ENCODE measurements at places on chromosomes 1 and 21.

DNA sequence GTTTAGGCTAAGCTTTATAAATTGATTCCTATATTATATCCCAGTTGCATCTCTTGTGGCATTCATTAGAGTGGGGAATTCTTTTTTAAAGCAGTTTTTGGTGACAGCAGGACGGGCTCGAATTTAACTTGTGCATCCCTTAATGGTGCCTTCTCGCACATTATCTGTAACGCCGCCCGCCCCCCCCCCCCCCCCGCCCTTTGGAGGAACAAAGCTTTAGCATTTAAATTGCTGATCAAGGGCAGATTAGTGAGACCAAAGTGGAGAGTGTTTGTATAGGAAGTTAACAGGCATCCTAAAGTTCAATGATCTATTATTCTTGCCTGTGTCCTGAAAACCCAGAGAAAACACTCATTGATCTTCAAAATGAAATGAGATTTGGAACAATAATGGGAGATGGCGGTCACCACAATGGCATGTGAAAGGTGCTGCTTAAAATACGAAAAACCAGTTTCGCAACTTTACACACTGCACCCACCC is 2.2 kb downstream of the LMO4 start:
- DNase-seq, result no peak

- DNase-seq, result no peak
These were observed 21.9 kb upstream of the FAM3B start for GRCh38 chr21:41294548-41295231.

DNA sequence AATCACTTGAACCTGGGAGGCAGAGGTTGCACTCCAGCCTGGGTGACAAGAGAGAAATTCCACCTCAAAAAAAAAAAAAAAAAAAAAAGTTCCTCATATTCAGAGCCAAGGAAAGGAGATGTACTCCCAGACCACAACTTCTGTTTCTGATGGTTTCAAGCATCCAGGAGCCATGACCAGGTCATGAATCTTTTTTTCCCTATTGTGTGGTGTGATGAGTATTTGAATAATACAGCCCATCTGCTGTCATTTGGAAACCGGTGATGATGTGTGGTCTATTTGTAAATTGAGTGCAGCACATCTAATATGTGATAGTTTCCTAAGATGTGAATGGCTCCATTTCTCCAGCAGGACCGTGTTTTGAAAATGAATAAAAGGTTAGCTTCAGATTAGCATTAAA is 18.6 kb downstream of the PIK3CD start:
- DNase-seq, result no peak

GRCh38 chr1:178885869-178886268 is 15.0 kb upstream of the ANGPTL1 start:
- no peak for DNase-seq

DNA sequence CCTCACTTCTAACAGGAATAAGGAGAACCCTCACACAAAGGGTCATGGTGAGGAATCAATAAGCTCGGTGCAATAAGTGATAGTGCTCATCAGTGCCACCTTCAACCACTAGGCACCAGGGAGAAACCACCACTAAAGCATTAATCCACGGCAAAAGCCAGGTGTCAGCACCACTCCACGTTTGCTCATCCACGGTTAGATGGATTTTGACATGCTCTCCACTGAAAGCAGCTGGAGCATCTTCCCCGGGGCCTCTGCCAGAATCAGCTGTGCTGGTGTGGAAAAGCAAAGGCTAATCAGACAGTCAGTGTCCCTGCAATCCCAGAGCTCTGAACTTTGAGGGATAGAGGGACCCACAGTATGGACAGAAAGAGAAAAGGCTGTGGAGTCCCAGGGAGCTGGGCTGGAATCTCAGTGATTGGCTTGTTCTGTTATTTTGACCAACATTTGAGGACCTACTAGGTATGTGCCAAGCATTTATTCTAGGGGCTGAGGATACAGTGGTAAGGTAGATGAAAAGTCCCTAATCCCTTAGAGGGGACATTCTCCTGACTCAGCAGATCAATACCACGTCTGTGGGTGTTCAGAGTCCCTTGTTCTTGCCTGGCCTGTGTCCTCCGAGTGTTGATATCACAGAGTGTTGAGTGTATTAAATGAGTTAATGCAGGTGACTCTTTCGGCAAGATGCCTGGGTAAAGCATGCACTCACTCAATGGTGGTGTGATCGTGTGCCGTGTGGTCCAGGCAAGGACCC is 41.3 kb downstream of the FHAD1 start:
- DNase-seq, result no peak

- DNase-seq, result no peak
These were observed 220.9 kb downstream of the FAF1 start for GRCh38 chr1:50739125-50739524.

DNA sequence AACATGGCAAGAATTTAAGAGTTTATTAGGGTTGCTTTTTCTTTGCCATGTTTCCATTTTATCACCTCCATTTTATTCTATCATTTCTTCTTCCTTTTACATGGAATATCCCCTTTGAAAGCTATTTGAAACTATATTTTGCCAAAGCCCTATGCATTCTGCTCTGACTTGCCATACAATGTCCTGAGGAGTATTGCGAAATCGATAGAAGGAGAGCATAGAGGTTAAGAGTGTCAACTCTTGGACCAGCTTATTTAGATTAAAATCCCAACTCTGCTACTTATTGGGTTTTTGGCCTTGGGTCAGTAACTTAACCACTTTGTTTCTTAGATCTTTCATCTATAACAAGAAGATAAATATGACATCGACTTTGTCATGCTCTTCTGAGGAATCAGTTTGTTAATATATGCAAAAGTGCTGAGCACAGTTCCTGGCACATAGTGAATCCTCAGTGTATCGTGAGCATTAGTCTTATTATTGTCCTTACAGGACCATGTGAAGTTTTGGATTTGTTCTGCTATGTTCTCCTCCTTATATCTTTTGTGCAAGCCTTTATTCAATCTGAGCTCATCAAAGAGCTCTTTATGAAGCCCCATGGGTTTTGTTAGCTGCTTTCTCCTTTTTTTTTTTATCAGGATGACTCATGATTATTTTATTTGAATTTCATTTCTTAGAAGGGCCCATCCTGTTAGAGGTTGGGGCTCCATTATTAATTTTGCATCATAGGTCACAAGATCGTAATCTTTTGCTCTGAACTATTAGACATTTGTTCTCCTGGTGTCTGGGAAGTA is 17.6 kb downstream of the ACKR1 start:
- DNase-seq, result no peak

DNA sequence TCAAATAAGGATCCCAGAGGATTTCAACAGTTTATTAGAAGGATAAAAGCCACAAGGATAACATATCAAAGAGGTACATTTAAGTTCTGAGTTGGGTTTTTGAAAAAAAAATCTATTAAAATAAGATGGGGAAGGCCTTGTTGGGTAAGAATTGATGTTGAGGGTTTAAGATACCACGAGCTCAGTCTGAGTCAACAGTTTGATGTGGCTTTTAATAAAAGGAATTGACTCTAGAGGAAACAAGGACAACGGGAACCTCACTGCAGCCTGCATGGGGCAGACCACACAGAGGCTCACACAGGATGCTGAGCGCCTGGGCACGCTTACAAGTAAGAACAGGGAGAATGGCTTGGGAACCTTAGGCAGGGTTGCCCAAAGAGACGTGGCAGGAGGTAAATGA is 107.5 kb downstream of the TIAM1 start:
- DNase-seq, result no peak

DNA sequence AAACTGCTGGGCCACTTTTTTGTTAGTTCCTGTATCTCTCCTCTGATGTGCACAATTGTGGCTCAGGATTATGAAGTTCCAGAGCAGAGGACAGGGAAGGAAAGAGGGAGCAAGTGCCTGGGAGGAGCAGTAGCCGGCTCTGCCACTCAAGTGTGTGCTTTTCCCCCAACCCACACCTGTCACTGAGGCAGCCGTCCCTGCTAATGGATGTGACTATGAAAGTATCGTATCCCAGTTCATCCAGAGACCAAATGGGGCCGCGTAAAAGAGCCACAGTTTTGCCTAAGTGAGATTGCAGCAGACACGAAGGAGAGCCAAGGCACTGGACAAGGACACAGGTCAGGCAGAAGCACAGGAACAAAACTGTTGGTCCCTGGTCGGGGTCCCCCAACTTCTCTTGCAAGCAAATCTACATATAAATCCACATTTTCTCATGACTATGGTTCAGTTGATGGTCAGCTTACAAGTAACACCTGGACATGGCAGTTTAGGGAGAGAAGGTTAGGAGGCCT is 204.7 kb downstream of the RHOU start:
- no peak for DNase-seq

GRCh38 chr1:23809751-23810171 is 9.2 kb upstream of the GALE start:
- peak; percentile 92 for DNase-seq

GRCh38 chr1:200096774-200097173 is 69.3 kb downstream of the NR5A2 start:
- DNase-seq, result no peak

DNA sequence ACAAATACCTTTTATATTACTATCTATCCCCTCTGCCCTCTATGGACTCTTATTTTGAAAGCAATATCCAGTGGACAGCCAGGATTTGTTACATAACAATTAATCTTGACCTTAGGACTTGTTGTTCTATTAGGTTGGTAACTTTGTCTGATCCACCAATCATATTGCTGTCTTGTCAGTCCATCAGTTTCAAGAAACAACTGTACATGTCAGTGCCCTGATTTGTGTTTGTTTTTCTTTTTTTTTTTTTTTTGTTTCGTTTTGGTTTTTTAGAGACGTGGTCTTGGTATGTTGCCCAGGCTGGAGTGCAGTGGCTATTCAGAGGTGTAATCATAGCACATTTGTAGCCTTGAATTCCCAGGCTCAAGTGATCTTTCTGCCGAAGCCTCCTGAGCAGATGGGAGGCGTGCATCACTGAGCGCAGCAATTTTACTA is 1.5 kb upstream of the SCP2 start:
- no peak for DNase-seq

- DNase-seq, result no peak
These were observed 28.4 kb downstream of the TRIM33 start for GRCh38 chr1:114482585-114482984.

- DNase-seq, result no peak
These were observed 40.6 kb downstream of the MAPKAPK2 start for GRCh38 chr1:206725109-206725963.

Measured in posterior vena cava (tissue), 2 donors.